ENCODE measurements at places on chromosomes 4 and X. TPM values are rescaled to one million over a fixed set of nuclear protein-coding genes. Genes with fewer than 3 reads are reported as not detected.

MAGEA12 gene
- total RNA-seq = 0.15 TPM

FOXR2 gene
- total RNA-seq = not detected

ZAR1 gene
- total RNA-seq = not detected

NHSL2 gene
- 0.22 TPM for total RNA-seq

SATL1 gene
- total RNA-seq = not detected

MAOA gene
- 0.86 TPM for total RNA-seq

F8A2 gene
- total RNA-seq = not detected

PNMA5 gene
- total RNA-seq = not detected

SPATA4 gene
- 0.17 TPM for total RNA-seq

GPR173 gene
- total RNA-seq = 0.02 TPM

KCTD8 gene
- not detected for total RNA-seq

FAM9B gene
- not detected for total RNA-seq

SRPX gene
- total RNA-seq = 8.9 TPM

ZIC3 gene
- total RNA-seq = not detected

SLC9B1 gene
- not detected for total RNA-seq

RENBP gene
- 0.22 TPM for total RNA-seq

ASB12 gene
- not detected for total RNA-seq

CXCL10 gene
- 0.20 TPM for total RNA-seq

CAPN6 gene
- not detected for total RNA-seq

MAGEC1 gene
- total RNA-seq = not detected

All from A549 treated with Hydrocortisone at 1 μM for 4 hours (cell line).